Kidney tubule cell (primary cell): ENCODE measurements at places on chromosomes 11 and 22.
A peak's percentile ranks its signal among the peaks of the same experiment; 100 is the strongest.

GRCh38 chr11:45500451-45500850 is 165.0 kb downstream of the CHST1 start:
- no peak for DNase-seq

DNA sequence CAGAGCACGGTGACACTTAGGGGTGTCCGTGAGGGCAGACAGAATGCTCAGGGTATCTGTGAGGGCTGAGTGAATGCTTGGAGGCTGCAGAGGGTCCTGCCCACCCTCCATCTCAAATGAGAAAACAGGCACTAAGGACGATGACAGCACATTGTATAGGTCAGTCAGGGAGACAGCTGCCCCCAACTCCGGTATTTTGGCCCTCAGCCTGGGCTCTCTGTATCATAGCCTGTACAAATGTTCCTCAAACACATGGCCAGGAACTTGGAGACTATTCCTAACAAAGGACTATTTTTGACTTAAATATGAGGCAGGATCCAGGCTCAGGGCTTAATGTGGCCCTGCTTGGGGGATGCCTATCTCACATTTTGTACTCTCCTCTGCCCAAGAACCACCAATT is 145.4 kb downstream of the OPCML start:
- no peak for DNase-seq

DNA sequence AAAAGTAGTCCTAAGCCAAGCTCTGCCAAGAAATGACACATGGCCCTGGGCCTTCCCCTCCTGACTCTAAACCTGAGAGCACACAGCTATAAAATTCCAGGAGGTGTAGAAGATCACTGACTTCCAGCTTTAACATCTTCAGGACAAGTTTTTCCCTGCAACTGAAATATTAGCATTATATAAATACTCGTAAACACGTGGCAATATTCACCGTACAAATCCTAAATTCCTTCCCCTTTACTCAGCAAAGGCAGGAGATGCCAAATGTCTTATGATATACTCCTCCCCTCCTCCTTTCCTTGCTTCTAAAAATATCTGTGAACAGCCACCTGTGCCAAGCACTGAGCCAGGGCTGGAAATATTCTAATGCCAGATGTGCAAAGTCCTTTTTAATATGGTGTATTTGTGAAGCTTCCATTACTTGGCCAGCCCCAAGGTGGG is 194.0 kb downstream of the LARGE1 start:
- DNase-seq, result peak; percentile 47

DNA sequence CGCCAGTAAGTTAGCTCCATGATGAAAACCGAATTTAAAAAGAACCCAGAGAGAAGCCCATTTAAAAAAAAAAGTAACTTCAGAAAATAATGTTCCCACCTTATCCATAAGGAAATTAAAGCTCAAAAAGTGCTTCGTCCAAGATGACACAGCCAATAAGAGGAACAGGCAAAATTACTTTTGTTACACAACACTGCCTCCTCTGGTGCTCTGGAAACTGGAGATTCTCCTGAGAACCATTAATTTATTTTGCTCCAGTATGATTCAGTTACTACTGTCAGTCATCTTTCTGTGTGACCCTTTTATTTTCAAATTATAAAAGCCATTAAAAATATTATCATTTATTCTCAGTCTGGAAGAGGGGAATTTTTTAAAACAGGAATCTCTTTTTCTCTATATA is 2.0 kb downstream of the IFT27 start:
- peak; percentile 22 for DNase-seq

- no peak for DNase-seq
These were observed 85.2 kb upstream of the IGLL5 start for GRCh38 chr22:22802339-22802970.

DNA sequence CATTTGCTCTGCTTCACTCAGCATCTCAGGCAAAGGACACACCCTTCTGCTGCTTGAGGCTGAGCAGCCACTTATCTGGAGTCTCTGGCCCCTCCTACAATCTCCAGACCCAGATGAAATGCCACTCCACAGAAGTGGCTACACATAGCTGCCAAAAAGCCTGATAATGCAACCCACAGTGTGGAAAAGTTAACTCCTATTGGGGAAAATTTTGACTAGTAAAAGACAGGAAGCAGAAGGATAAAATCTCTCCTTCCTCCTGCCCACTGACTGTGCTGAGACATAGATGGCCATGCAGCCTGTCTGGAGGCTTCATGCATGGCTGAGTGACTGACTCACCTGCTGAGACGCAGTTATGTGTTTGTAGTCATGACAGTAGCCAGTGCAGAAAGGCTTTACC is 92.3 kb upstream of the TEAD1 start:
- DNase-seq, result peak; percentile 99

DNA sequence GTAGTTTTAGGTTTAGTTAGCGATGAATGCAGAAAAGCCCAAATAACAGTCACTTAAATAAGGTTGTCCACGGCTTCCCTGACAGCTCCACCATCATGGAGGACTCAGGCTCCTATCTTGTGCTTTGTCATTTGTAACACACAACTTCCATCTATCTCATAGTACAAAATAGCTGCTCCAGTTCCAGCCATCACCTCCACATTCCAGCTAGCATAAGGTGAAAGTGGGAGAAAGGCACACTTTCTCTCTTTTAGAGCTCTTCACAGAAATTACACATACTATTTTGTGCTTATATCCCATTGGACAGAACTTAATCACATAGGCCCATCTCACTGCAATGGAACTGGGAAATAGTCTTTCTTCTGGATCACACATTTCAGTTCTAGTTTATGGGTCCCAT is 8.7 kb downstream of the THY1 start:
- DNase-seq, result no peak

DNA sequence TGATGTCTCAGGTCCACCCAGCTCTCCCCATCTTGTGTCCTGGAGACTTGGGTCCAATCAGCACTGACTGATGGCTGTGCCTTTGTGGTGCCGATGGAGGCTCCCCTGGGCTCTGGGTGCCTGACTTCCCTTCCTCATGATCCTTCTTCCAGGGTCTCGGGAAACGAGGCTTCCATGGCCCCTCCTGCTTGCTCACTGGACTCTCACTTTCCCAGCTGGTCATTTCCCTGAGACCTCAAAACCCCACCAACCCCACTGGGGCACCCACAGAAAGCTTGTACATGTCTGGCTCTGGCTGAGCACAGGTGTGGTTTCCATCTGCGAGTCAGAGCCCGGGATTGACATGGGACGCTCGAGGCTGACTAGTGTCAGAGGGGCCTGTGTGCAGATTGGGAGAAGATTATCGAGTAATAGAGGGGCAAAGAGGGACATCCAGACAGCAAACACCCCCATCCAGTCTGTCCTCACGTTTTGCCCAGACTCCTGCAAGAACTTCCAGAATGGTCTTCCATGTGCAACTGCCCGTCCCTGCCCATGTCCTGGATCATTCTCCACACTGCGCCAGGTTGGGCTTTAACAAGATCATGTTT is 15.1 kb downstream of the APOL1 start:
- DNase-seq, result no peak
